ENCODE measurements at places on chromosomes 3 and 15.

- no peak for DNase-seq
These were observed 85.2 kb downstream of the STRIT1 start for GRCh38 chr3:155208183-155208800.

DNA sequence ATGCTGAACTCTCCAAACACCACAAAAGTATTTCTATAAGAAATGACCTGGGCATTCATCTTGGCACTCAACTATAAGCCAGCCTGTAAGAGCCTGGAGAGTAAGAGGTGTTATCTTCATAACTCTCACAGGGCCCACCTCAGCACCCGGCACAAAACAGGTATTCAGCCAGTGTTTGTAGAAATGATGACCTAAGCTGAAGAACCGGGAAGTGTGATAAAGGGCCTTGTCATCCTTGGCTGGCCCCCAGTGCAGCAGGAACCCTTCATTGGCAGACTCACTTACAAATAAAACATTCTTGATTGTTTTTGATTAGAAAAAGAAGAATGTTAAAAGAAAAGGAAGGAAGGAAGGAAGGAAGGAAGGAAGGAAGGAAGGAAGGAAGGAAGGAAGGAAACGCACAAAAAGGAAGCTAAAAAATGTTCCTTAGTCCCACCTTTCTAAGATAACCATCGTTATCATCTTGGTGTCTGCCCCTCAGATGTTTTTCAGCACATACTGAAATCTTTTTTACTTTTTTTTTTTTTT lies 52.1 kb downstream of the DAPK2 start:
- no peak for DNase-seq

DNA sequence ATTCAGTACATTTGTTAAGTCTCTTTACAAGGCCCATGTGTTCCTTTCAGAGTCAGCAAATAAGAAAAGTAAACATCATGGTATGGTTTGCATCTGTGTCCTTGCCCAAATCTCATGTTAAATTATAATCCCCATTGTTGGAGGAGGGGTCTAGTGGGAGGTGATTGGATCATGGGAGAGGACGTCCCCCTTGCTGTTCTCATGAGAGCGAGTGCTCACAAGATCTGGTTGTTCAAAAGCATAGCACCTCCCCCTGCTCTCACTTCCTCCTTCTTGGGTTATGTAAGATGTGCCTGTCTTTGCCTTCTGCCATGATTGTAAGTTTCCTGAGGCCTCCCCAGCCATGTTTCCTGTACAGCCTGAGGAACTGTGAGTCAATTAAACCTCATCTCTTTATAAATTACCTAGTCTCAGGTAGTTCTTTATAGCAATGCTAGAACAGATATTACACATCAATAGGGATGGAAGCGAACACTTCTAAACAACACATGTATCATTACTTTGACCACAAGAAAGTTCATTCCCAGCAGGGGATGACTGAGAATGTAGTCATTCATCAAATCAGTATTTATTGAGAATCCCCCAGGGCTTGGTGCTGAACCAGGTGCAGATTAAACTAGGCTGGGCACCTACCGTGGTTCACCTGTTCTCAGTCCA lies 4.1 kb downstream of the EFCAB12 start:
- DNase-seq: peak; percentile 15

DNA sequence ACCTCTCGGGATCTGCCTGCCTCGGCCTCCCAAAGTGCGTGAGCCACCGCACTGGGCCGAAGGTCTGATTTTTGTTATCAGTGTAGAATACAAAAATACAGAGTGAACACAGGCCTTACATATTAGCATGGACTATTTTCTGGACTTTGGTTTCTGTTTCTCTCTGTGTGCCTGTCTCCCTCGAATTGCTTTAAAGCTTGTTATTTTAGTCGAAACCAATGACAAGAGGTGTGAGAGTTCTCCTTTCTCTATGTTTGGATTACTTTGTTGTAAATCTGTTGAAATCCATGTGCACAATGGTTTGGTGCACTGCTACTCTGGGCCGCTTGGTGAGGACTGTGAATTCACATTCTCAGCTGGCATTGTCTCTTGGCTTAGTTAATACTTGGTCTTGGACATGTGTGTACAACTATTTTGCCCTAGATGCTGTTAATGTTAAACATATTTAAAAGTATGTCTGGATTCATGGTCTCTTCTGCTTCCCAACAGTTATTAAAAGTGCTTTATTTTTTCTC lies 23.9 kb downstream of the MED12L start:
- no peak for DNase-seq

DNA sequence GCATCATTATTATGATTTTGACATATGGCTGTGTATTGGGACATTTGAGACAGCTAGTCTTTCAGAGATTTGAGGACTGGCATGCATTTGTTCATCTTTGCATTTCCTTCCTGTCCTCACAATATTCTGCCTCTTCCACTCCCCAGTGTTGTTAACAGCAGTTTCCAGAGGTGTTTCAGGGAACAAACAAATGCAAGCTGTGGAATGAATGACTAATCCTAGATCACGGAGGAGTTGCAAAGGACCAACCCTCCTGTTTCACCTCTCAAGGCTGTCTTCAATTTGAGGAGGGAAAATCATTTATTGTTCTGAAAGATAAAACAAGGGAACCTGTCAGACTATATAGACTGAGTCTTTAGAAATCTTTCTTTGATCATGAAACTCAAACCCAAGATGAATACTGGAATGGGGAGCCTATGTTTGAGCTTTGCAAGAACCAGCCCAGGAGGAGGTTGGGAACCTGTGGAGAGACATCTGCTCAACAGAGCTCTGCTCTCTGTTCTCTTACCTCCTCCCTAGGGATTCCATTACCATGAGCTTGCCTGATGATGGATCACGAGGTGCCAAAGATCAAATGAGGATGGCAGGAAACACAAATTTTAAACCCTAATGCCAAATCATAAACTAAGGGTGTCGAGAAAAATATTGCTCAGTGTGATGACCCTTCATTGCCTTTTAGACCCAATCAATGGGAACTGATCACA lies 68.5 kb downstream of the SLC7A14 start:
- no peak for DNase-seq

DNA sequence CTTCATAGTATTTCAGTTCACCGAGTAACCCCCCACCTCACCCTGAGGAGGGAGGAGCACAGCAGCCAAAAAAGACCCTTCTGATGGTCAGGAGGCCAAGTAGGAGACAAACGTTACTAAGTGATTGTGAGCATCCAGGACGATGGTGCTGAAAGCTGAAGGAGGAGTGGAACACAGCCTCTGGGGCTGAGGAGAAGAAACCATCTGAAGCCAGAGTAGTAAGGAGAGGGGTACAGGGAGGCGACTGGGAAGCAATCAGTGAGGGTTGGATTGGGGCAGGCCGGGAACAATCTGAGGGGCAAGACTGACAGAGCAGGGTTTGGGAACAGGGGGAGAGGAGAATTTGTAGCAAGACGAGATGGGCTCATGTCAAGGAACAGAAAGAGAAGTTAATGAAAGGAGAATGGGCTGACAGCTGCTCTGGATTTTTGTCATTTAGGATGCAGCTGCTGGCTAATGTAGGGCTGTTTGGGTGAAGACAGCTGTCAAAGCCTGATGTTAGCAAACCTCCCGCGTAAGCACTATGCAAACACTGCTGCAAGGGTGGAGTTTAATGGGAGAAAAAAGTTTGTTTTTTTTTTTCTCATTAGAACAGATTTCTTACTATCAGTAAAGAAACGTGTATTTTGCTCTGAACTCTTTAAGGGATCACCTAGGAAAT lies 622.2 kb downstream of the EDEM1 start:
- DNase-seq: peak; percentile 60

DNA sequence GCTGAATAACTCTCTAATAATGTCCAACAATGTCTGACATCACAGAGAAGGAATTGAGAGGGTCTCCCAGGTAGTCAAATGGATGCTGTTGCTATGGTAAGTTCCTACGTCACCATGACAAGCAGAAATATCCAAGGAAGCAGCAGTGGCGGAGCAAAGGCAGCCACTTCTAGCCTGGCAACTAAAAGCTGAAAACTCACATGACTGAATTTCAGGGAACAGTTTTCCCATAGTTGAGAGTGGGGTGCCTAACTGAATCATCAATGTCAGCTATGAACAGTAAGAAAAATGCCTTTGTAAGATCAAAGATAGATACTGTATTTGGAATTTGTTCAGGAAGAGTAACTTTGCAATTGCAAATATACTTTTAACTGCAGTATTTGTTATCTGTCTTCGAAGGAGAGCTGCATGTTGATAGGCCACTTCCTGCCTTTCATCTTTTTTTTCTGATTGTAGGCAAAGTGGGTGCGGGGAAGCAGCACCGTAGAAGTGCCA lies 161.7 kb downstream of the BBX start:
- DNase-seq: no peak

DNA sequence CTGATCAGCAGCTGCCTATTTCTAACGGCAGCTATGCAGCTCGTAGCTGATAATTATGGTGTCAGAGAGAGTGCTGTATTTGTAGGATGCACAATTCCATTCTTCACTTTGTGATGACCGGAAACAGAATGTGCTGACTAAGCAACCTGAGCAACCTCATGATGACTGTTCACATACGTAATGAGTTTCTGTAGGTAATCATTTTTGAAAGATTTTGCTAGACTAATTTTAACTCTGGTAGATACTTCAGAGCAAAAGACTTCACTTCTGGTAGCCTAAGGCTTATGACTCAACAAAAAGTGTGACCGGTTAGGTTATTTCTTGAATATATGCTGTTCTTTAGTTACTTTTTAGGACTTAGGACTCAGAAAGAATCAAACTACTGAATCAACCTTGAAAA lies 567.7 kb downstream of the NAALADL2 start:
- no peak for DNase-seq

GRCh38 chr15:34239151-34239808 lies 14.5 kb downstream of the EMC4 start:
- no peak for DNase-seq

GRCh38 chr3:1734494-1735122 lies 364.1 kb upstream of the CNTN4 start:
- DNase-seq: no peak

DNA sequence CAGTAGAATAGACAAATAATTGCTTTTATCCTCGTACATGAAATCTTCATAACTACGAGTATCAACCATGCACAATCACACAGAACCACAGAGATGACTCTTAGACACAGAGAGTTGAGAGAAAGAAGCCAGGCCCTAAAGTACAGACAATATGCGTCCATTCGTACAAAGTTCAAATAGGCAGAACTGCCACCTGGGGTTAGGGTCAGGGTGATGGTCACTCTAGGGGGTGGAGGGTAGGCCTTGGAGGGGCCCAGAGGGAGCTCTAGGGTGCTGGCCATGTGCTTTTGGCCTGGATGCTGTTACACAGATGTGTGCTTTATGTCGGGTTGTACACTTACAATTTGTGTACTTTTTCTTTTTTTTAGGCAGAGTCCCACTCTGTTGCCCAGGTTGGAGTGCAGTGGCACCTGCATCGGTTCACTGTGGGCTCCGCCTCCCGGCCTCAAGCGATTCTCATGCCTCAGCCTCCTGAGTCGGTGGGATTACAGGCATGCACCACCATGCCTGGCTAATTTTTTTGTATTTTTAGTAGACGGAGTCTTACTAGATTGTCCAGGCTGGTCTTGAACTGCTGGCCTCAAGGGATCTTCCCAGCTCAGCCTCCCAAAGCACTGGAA lies 65.9 kb upstream of the KLF13 start:
- no peak for DNase-seq

DNA sequence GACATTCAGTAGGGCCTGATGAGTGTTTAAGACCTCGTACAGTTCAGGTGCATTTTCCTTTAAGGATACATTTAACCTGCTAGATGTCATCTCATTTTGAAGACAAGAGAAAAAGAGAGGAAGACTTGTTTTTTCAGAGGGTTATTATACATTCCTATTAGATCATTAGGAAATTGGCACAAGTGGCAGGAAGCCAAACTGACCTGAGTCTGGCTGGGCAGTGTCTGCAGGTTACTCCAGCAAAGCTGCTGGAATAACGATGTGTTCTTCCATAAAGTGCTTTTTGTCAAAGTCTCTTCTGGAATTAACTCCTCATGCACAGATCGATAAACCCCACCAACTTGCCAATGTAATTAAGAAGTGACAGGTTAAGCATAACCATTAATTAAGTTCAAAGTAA lies 396.4 kb upstream of the TPRG1 start:
- no peak for DNase-seq

DNA sequence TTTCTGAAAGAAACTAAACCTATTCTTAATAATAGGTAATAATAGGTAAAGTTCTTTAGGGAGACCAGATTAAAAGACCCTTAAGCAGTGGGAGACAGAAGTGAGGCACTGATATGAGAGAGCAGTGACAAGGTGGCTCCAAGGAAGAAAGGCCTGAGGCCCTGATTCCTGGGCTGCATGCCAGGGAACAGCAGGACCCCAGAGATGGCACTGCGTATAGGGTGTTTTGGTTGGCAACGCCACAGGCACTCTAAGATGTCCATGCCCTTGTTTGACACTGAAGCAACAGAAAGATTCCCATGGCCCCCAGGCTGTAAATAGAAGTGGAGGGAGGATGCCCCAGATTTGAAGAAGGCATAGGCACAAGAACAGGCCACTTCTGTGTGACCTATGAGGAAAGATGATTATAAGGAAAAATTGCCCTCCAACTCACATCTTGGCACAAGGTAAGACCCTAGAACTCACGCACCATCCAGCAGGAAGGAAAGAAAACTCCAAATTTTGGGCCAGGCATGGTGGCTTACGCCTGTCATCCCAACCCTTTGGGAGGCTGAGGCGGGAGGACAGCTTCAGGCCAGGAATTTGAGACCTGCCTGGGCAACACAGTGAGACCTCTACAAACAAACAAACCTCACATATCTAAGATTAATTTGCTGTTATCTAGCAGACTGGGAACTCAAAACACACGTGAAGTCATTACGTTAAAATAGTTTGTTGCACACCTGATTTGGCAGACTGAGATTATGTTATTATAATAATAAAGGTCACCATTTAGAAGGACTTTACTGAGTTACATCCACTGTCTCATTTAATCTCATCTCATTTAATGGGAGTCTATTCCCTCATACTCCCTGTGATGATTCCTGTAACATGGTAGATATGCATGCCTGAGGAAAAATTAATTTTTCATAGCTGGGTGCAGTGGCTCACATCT lies 10.5 kb upstream of the BLM start:
- DNase-seq: no peak

- DNase-seq: peak; percentile 94
These were observed 366.0 kb downstream of the PTPRG start for GRCh38 chr3:61927332-61927731.

DNA sequence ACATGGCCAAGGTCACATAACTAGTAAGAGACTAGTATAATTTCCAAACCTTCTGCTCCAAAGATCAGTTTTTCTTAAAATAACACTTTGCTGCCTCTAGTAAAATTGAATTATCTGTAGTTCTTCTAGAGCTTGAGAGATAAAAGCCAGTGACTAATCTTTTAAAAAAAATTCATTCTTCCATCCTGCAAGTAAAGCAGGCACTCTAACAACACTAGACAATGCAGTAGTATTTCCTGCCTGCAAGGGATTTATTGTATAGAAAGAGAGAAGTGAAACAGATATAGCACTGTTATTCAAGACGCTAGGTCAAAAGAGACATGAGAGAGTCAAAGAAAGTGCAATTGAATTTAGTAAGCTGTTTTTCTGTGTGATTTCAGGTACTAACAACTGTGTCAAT lies 159.5 kb upstream of the TBC1D5 start:
- no peak for DNase-seq

DNA sequence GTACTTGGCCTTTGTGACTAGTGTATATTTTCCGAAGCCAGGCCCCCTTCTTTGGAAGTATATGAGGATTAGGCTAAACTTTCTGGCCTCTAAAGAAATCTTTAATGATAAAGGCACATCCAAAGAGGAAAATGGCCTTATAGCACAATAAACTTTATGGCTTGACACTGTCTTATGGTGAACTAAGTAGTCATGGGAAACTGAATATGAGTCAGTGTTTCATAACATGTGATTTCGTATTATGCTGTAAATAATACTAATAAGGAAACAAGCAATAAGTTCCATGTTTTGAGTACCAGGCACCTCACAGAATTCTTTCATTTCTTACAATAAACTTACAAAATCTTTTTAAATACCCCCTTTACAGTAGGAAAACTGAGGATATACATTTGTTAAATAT lies 8.2 kb downstream of the ZPLD1 start:
- no peak for DNase-seq

Data from left forelimb (tissue), 1 donor.